Upper lobe of left lung (tissue), 6 donors: ENCODE measurements at places on chromosomes 5 and 9. TPM values are rescaled to one million over a fixed set of nuclear protein-coding genes. Genes with fewer than 3 reads are reported as not detected.

GRCh38 chr9:9945966-9946365 is 666.8 kb downstream of the PTPRD start:
- DNase-seq, result no peak
- no peak overlapping the region for H3K27ac ChIP-seq
- no peaks in the 10 kb centered on the region for H3K4me1 ChIP-seq
- no peaks in the 10 kb centered on the region for H3K36me3 ChIP-seq
- no peak overlapping the region for H3K4me3 ChIP-seq

GRCh38 chr9:122206118-122207046 is 22.4 kb downstream of the LHX6 start:
- no peaks in the 10 kb centered on the region for H3K36me3 ChIP-seq
- H3K27ac ChIP-seq, result no peak overlapping the region
- H3K4me1 ChIP-seq, result no peaks in the 10 kb centered on the region
- DNase-seq, result no peak
- H3K4me3 ChIP-seq, result no peak overlapping the region

DNA sequence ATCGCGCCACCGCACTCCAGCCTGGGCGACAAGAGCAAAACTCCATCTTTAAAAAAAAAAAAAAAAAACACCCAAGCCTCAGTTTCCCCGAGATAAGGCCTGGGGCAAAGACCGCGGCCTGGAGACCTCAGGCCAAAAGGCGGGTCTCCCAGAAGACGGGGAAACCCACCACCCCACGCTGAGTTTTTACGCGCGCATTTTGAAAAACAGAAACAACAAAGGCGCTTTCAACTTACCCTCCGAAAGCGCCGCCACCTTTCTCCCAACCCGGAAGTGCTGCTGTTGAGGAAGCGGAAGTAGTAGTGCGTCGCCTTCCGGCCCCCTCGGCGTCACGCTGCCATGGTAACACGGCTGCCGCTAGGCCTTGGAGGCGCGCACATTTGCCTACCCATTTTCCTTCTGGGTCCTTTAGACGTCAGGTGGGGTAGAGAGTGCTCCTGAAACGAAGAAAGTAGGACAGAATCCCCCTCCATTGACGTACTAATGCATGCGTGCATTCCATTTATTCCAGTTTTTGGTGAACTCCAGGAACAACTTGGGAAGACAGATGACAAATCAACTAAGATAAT is at the start of gene TTF1:
Gene TTF1 (minus strand): TSS at position 287 of the 569 bp plus-strand sequence. CDS start 4,019 bp downstream, outside the sequence.
- peak within 1 kb of the TSS; percentile 82 for H3K4me3 ChIP-seq
- DNase-seq, result peak; percentile 97
- peaks cover 16% of the 10 kb centered on the region for H3K36me3 ChIP-seq
- H3K4me1 ChIP-seq, result peaks cover 37% of the 10 kb centered on the region

DNA sequence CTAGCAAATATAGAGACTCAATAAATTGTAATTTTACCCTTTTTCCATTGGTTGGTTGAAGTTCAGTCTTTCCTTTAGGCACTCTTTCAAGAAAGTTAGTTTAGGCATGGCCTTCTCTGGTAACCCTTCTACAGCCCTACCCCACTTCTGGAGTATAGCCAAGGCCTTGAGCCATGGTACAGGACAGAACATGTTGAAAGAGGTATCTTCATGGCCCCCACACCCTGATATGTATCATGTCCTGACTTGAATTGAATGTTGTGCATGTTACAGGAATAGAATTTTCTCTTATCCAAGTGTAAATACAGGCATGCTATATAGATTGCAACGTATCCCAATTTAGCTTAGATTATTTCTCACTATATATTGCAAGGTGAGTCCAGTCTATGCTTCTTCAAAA is 175.6 kb downstream of the CD180 start:
- H3K27ac ChIP-seq, result peak overlapping the region; percentile 35
- H3K36me3 ChIP-seq, result no peaks in the 10 kb centered on the region
- H3K27me3 ChIP-seq, result no peaks in the 10 kb centered on the region
- peaks cover 16% of the 10 kb centered on the region for H3K4me1 ChIP-seq
- no peak overlapping the region for H3K4me3 ChIP-seq
- DNase-seq, result no peak

GRCh38 chr5:91142386-91142785 is 240.7 kb downstream of the ARRDC3 start:
- peaks cover 24% of the 10 kb centered on the region for H3K4me1 ChIP-seq
- H3K27ac ChIP-seq, result no peak overlapping the region

- no peaks in the 10 kb centered on the region for H3K36me3 ChIP-seq
- no peak overlapping the region for H3K27ac ChIP-seq
- H3K27me3 ChIP-seq, result no peaks in the 10 kb centered on the region
- no peak overlapping the region for H3K4me3 ChIP-seq
These were observed 9.8 kb downstream of the ACTL7B start for GRCh38 chr9:108845947-108846346.

NPM1 gene
- total RNA-seq, result 586 TPM

NOXA1 gene
- total RNA-seq, result 14.1 TPM

PHF24 gene
- 0.74 TPM for total RNA-seq
